CD4-positive, alpha-beta T cell treated with Interleukin-21 for 1 hour (primary cell): ENCODE measurements at places on chromosomes 3 and 15.

- no peak for DNase-seq
These were observed 22.5 kb downstream of the CCDC33 start for GRCh38 chr15:74258456-74259291.

DNA sequence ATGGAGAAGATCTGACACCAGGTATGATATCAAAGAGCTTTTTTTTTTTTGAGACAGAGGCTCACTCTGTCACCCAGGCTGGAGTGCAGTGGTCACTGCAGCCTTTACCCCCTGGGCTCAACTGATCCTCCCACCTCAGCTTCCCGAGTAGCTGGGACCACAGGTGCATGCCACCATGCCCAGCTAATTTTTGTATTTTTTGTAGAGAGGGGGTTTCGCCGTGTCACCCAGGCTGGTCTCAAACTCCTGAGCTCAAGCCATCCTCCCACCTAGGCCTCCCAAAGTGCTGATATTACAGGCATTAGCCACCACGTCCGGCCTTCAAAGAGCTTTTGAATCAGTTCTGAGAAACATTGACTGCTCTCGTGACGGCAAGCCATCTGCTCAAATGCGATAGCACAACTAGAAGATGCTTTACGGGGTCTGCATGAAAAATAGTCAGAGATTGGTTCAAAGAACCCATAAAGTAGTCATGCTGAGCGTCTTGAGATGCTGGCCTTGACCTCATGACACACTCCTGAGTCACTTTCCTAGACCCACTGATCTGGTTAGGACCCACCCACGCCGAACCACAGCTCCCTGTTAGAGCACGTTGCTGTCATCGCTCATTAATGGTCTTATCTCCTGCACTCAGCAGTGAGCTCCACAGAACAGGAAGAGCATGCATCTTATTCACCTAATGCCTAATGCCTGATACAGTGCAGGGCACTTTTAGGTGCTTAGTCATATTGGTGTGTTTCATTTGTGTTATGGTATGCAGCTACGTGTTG lies 57.0 kb upstream of the NR2F2 start:
- no peak for DNase-seq

DNA sequence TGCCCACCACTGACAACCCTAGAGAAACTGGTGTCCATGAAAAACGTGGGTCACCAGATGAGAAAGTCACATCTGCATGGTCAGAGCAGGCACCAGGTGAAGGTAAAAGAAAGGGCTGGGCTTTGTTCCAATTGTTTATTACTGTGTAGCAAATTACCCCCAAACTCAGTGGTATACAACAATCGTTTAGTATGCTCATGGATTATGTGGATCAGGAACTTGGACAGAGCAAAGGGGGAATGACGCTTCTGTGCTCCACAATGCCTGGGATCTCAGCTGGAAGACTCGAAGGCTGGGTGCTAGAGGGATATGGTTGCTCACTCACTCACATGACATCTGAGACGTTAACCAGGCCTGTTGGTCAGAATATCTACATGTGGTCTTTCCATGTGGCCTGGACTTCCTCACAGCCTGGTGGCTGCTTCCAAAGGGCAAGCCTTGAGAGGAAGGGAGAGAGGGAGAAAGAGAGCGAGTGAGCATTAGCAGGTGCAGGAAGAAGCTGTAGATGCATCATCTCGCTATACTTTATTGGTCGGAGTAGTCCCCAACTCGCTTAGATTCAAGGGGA lies 44.9 kb downstream of the LPP start:
- DNase-seq: no peak

- DNase-seq: no peak
These were observed 24.3 kb downstream of the H1-8 start for GRCh38 chr3:129567176-129567705.

GRCh38 chr3:104578558-104578957 lies 788.2 kb upstream of the ALCAM start:
- no peak for DNase-seq

DNA sequence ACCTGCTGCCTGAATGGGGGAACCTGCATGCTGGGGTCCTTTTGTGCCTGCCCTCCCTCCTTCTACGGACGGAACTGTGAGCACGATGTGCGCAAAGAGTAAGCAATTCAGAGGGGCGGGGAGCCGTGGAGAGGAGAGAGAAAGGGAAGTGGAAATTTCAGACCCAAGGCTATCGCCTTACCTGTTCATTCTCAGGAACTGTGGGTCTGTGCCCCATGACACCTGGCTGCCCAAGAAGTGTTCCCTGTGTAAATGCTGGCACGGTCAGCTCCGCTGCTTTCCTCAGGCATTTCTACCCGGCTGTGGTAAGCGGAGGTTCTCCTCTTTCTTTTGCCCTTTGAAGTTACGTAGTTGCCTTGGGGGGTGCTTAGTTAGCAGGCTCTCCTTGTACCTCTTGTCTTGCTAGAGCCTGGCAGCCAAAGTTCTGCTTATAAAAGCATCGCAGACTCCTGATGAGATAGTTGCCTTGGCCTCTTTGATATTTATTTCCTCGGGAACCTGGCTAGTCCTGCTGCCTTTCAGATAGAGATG lies 13.7 kb upstream of the LRRC2 start:
- DNase-seq: no peak

DNA sequence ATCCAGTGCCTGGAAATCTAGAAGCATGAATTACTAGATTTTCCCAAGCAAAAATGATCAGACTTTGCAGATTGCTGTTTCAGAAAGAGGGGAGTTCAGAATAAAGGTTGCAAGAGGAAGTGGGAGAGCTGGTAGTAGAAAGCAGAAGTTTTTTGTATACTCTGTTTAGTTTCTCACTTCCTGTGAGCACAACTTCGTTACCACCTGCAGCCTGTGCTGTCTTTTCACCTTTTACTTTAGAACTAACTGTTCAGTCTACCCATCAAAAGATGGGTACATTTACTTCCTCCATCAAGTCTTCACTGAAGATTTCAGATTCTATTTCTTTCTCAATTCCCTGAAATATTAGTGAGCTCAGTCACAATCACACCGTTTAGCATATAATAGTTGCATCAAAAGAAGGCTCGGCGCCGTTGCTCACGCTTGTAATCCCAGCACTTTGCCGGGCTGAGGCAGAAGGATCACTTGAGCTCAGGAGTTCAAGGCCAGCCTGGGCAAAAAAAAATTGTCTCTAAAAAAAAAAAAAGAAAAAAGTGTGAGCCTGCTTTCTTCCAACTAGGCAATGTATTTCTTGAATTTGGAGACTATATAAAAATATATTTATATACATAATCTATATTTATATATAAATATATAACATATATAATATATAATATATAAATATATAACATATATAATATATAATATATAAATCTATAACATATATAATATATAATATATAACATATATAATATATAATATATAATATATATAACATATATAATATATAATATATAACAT lies 1.8 kb upstream of the CEP97 start:
- DNase-seq: peak; percentile 47

GRCh38 chr3:39281533-39281932 lies 1.7 kb upstream of the CX3CR1 start:
- no peak for DNase-seq

DNA sequence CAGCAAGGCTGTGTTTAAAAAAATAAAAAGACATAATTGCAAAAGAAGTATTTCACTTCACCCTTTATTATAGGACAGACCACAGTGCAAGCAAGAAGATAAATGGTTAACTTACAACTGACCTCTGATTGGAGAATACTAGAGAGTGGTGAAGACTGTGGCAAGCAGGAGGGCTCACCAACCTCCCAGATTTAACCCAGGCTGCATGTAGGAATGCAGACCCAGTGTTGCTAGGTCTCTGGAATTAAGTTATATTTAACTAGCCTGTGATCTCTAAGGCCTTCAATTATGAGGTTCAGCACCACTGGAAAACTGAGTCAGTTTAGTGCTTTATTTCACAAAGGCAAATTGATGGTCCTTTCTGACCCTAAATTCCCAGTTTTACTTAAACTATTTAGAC lies 436.6 kb downstream of the LPP start:
- DNase-seq: no peak

- DNase-seq: no peak
These were observed 181.4 kb downstream of the OPA1 start for GRCh38 chr3:193774272-193774915.

- DNase-seq: no peak
These were observed 5.4 kb upstream of the ACAN start for GRCh38 chr15:88797663-88798339.

- no peak for DNase-seq
These were observed 1.8 kb upstream of the SKOR1 start for GRCh38 chr15:67823314-67824196.

GRCh38 chr15:77738441-77739302 lies 106.0 kb upstream of the LINGO1 start:
- DNase-seq: no peak

GRCh38 chr3:110900576-110900975 lies 171.0 kb upstream of the NECTIN3 start:
- DNase-seq: no peak

DNA sequence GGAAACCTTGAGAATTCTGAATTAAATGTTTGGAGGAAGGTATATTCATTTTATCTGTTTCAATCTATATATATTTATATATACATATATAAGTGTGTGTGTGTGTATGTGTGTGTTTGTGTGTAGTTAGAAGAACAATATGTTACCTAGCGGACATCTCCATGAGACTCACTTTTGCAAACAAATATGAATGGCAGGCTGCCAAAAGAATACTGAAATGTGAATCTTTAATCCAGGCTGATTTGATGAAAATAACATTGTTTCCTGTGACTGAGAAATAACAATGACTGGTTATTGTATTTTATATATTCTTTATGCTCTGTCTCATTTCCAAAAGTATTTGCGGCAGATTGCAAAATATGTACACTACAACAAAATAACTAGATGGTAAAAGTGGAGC lies 255.5 kb upstream of the TGFBR2 start:
- DNase-seq: no peak

GRCh38 chr3:110821586-110821985 lies 250.0 kb upstream of the NECTIN3 start:
- no peak for DNase-seq

DNA sequence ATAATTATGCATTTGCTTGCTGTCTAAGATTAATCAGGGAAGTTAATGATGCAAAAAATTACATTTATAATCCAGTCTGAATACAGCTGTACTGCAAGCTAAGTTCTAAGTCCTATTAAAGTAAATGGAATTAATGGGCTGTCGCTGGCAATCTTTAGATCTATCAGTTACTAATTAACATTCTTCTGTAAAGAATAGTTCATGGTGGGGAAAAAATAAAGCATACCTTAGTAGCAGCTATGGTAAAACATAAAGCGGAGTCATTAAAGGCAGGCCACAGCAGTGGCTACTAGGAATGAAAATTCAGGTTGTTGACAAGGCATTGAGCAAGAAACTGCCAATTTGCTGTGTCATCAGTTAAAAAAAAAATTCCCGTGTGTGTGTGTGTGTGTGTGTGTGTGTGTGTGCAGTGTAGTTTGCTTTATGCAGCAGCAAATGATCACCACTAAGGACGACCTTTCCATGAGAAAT lies 129.8 kb downstream of the ZNF385D start:
- DNase-seq: no peak

DNA sequence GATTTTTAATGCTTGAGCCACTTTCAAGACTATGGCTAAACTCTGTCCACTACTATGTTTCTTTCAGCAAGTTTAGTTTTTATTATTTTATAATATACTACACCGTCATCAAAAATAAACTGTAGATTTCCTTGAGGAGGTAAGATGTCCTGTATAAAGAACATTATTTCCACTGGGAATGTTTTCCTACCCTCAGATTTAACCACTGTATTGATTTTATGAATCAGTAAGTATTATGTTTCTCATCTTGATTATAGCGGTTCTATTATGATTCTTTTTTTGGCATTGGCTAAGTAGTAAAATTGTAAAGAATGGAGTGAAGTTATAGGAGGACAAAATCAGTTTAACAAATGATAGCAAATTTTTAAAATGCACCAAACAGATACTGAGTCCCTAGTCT lies 44.4 kb downstream of the ADAM10 start:
- no peak for DNase-seq

- DNase-seq: no peak
These were observed 66.7 kb downstream of the FILIP1L start for GRCh38 chr3:100047455-100048141.

GRCh38 chr3:179318876-179319275 lies 4.0 kb upstream of the ZNF639 start:
- no peak for DNase-seq

GRCh38 chr15:46708226-46708625 lies 1009.1 kb upstream of the SEMA6D start:
- no peak for DNase-seq

GRCh38 chr3:177603148-177603603 lies 405.9 kb upstream of the TBL1XR1 start:
- DNase-seq: no peak

DNA sequence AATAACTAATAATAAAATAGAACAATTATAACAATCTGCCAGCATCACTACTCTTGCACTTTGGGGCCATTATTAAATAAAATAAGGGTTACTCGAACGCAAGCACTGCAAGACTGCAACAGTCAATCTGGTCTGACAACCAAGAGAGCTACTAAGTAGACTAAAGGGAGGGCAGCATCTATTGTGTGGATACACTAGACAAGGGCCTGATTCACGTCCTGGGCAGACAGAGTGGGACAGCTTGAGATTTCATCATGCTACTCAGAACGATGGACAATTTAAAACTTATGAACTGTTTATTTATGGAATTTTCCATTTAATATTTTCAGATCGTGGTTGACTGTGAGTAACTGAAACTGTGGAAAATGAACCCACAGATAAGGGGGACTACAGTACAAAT lies 39.5 kb downstream of the TNIK start:
- DNase-seq: no peak

DNA sequence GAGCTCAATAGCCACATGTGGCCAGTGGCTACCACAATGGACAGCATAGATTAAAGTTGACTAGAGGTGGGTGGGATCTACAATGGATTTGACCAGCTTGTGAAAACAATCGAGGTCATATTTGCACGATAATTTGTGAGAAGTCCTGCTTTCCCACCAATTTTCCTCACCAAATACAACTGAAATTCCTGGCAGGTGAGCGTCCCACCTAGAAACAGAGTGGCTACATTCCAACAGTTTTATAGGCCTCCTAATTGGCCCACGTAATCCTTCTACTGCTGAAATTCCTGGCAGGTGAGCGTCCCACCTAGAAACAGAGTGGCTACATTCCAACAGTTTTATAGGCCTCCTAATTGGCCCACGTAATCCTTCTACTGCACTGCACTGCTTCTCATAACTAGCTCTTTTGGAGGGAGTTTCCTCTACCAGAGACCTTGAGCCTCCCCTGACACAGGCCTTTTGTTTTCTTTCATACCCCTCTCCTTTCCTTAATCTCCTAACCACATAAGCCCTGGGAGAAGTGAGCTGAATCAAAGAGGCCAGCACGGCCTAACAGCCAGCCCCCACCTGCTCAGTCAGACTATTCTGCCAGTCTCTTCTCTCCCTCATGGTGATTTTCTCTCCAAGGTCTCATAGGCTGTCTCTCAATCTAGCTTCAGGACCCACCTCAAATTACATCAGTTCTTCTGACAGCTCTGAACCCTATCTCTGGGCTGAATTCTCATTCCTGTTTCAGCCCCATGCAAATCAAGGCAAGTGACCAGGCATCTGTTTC lies 80.2 kb downstream of the BFSP2 start:
- no peak for DNase-seq

- DNase-seq: peak; percentile 43
These were observed 178.8 kb downstream of the MBNL1 start for GRCh38 chr3:152447511-152447910.
